ENCODE measurements at places on chromosomes 7 and 10. TPM values are rescaled to one million over a fixed set of nuclear protein-coding genes. Genes with fewer than 3 reads are reported as not detected.

FANK1 gene
- 0.88 TPM for total RNA-seq

SLC26A3 gene
- not detected for total RNA-seq

PRSS37 gene
- total RNA-seq, result not detected

ZKSCAN1 gene
- total RNA-seq, result 47.0 TPM

DNAJC12 gene
- 3.6 TPM for total RNA-seq

HOXA1 gene
- total RNA-seq, result 0.26 TPM

SMNDC1 gene
- 24.4 TPM for total RNA-seq

TMEM176B gene
- total RNA-seq, result 125 TPM

IGF2BP3 gene
- 0.60 TPM for total RNA-seq

INA gene
- total RNA-seq, result not detected

GRID1 gene
- total RNA-seq, result 0.52 TPM

KIAA1217 gene
- 32.6 TPM for total RNA-seq

BLNK gene
- total RNA-seq, result 3.4 TPM

LIPN gene
- not detected for total RNA-seq

OR9A4 gene
- not detected for total RNA-seq

TAS2R4 gene
- total RNA-seq, result 0.35 TPM

TEX47 gene
- total RNA-seq, result not detected

VSTM2A gene
- not detected for total RNA-seq

PILRA gene
- 3.7 TPM for total RNA-seq

FXYD4 gene
- not detected for total RNA-seq

AGAP4 gene
- total RNA-seq, result 7.7 TPM

SPDYE6 gene
- total RNA-seq, result not detected

ADGRA1 gene
- not detected for total RNA-seq

UPK3B gene
- 33.8 TPM for total RNA-seq

ADAMTS14 gene
- total RNA-seq, result 0.53 TPM

NACAD gene
- 3.9 TPM for total RNA-seq

STAG3 gene
- total RNA-seq, result 0.68 TPM

JAKMIP3 gene
- 1.1 TPM for total RNA-seq

ZPBP gene
- not detected for total RNA-seq

CCDC71L gene
- total RNA-seq, result 11.0 TPM

FAM237B gene
- not detected for total RNA-seq

NPY gene
- total RNA-seq, result not detected

CPXM2 gene
- total RNA-seq, result 12.5 TPM

SPRN gene
- not detected for total RNA-seq

PLCE1 gene
- total RNA-seq, result 25.7 TPM

MYO3A gene
- not detected for total RNA-seq

CYP3A5 gene
- 0.16 TPM for total RNA-seq

OPALIN gene
- not detected for total RNA-seq

CLDN12 gene
- total RNA-seq, result 31.8 TPM

MET gene
- 15.7 TPM for total RNA-seq

NKX1-2 gene
- total RNA-seq, result not detected

ACBD7 gene
- not detected for total RNA-seq

ARHGEF35 gene
- total RNA-seq, result 1.8 TPM
